ENCODE measurements at places on chromosomes 4 and X.

DNA sequence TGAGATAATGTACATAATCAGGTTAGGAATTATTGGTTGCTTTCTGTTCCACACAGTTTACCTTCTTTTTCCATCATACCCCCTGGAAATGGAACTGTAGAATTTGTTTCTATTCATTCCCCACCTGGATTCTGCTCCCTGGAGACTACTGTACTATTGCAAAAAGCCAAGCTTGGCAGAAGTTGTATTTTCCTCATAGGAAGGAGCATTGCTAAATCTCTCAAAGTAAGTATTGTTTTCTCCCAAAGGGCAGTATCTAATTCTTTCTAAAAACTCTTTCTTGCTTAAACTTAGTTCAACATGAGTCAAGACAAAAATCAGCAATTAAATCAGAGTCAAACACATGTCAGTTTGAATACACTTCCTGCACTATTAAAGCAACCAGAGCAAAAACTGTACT is 136.2 kb downstream of the CDS1 start:
- DNase-seq = no peak

DNA sequence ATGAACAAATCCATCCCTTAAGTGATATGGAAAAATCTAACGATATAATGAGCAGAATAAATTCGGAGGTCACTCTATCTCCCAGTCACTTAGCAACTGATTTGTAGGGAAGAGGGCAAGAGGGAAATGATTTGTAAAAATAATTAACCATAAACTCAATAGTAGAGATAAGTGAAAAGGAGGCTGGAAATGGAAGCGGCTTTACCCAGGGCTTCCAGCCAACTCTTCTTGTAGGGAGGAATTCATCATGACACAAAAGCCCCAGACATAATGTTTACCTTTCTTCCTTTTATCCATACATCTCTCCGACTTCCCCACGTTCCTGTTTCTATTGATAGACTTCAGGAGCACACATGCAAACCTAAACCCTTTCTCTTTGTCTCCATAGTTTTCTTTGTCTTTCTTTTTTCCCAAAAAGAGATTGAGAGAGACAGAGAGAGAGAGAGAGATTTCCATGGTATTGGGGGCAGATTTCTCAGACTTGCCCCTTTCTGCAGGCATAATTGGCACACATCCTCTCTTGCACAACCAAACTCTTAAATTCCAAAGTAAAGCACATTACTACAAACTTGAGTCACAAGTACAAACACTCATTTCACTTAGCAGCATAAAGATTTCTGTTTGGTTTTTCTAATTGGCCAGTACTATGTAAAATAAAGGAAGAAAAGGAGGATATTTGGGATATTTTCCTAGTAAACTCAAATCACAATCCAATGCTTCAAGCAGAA is 140.9 kb downstream of the MAPK10 start:
- DNase-seq = no peak

DNA sequence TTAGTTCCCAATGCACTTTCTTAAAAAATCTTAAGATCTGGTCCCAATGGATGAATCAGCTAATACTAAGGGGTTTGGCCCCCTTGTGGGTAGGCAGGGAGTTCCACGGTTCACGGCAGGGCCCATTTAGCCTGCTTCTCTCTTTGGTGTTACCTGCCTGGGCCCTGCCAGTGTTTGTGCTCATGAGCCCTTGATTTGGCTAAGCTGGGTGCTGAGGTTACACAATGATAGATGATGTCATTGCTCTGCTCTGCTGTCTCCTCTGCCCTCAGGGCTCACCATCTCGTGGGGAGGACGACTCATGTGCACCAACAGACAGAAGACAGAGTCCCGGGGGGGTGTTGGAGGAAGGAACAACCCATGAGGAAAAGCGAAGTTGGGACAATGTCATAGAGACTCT is 24.4 kb downstream of the RTL5 start:
- DNase-seq = no peak

DNA sequence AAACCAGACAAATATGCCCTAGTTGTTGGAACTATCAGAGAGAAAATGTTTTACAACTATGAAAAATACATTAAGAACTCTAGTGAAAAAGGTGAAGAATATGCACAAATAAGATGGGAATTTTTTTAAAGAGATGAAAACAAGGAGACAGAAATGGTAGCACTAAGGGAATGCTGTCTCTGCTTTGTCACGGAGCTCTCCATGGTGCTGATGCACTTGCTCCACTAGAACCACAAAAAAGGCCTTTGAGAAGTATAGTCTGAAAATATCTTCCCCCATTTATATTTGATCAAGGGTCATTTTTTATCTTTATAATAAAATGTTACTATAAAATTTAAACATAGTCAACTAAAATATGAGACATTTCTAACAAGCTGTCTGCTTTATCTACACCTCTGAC is 1655.5 kb upstream of the AGA start:
- DNase-seq = no peak

DNA sequence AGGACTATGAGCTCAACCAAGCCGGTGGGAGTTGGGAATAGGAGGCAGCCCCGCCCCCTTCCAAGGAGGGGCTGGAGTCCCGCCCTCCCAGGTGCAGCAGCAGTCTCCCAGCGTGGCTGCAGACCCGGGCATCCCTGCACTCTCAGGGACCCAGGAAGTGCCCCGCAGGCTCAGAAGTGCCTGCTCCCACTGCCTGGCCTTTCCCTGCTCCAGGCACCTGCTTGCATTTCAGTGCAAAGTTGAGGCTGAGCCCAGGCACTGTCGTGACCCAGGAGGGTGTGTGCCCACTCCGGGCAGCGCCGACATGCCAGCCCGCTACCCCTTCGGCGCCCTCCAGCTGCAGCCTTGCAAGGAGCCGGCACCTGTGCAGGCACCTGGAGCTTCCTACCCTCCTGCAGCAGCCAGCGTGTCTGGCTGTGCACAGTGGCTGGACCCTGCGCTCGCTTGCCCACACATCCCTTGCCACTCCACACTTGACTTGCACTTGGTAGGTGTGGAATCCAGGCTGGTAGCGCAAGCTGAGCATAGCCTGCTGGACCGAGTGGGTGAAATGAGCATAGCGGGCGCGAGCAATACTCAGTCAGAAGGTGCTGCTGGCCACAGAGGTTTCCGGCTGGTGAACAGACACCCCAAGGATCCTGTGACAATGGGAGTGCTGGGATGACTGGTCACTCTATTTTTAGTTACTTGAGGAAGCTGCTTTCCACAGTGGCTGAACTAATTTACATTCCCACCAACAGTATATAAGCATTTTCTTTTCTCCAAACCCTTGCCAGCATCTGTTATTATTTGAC is 236.3 kb downstream of the PCDH10 start:
- DNase-seq = no peak

GRCh38 chrX:137654481-137654880 is 88.6 kb downstream of the ZIC3 start:
- no peak for DNase-seq

- no peak for DNase-seq
These were observed 352.5 kb upstream of the PITX2 start for GRCh38 chr4:110975338-110975737.

DNA sequence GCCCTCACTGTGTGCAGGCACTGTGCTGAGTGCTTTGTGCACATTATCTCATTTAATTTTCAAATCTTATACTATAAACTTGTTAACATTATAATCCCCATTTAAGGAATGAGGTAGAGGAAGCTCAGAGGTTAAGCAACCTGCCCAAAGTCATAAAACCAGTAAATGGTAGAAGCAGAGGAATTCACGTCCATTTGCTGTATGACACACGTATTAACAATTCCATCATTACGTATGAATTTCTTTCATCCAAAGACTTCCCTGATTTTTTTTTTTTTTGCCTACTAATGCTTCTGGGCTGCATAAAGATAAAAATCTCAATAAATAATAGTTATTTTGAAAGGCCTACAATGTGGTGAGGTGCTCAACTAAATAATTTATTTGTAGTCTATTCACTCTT is 64.5 kb upstream of the H2AZ1 start:
- DNase-seq = no peak

DNA sequence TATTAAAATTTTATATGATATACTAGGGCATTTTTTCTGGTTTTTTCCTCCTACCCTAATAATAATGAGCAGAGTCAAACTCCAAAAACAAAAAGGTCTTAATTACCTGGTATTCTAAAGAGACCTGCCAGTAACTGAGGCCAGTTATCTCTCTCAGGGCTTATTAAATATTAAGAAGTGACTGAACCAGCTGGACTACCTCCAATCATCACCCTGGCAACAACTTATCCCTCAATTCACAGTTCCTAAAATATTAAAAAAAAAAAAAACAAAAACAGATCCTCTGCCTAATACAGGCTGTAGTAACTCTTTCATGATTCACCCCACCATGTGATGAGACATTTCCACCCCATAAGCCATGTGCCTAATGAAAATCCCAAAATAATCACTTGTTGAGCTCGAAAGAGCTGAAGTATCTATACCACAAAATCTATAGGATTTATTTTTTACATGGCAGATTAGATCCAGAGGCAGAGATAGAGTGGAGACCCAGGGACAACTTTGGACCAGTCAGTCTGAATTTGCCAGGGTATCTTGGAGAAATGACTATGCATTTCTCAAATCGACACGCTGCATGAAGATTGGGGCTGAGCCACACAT is 698.0 kb downstream of the FAT4 start:
- no peak for DNase-seq

DNA sequence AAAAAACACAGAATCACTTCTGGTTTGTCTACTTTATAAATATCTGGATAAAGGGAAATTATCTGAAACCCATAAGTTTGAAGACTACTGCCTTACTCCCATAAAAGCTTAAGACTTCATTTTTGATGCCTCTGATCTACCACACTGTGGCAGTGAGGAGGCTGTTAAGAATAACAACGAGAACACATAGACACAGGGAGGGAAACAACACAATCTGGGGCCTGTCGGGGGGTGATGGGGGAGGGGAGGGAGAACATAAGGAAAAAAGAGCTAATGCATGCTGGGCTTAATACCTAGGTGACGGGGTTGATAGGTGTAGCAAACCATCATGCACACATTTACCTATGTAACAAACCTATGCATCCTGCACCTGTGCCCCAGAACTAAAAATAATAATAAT is 573.7 kb downstream of the GBA3 start:
- DNase-seq = no peak

DNA sequence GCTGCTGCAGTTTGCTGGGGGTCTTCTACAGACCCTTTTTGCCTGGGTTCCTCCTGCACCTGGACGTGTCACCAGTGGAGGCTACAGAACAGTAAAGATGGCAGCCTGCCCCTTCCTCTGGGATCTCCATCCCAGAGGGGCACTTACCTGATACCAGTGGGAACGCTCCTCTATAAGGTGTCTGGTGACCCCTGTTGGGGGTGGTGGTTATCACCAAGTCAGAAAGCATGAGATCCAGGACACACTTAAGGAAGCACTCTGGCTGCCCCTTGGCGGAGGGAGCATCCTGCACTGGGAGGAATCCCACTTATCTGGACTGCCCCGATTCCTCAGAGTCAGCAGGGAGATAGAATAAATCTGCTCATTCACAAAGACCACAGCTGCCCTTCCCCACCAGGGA is 218.9 kb upstream of the GALNTL6 start:
- no peak for DNase-seq

DNA sequence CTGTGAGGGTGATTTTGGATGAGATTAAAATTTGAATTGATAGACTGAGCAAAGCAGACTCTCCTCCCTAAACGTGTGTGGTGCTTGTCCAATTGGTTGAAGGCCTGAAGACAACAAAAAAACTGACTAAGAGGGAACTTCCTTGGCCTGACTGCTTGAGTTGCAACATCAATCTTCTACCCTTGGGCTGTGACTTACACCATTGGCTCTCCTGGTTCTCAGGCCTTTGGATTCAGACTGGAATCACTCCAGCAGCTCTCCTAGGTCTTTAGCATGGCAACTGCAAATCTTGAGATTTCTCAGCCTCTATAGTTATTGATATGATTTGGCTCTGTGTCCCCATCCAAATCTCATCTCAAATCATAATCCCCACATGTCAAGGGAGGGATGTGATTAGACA is 49.7 kb upstream of the IGFBP7 start:
- no peak for DNase-seq

DNA sequence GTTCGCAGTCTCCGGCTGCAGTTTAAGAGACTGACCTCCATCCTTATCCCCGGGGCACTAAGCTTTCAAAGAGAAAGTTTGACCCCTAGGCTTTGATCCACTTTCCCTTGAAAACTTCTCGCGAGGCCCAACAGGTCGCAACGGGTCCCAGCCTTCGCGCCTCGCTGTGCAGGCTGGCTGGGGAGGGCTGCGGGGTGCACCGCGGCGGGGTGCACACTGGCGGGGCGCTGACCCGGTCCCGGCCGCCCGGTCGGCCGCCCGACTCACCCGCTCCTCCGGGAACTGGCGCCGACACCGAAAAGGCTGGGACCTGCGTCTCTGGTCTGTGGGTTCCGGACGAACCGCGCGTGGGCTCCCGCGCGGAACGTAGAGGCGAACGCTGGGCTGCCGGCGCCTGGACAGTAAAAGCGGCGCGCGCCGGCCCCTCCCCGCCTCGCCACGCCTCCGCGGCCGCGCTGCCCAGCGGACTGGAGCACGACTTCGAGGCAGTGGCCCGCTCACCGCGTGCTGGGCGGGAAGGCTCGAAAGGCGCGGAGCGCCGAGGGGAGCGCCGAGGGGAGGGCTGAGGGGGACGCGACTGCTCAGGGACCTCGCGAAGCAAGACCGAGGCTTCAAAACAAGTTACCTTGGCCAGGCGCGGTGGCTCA is at the start of gene TAF7L:
Gene TAF7L (minus strand): TSS at position 378 of the 647 bp plus-strand sequence. CDS start 3,791 bp downstream, outside the sequence.
- DNase-seq = no peak
